Epithelial cell of umbilical artery (primary cell): ENCODE measurements at places on chromosomes 2 and 18. TPM values are rescaled to one million over a fixed set of nuclear protein-coding genes. Genes with fewer than 3 reads are reported as not detected.

Gene C18orf63
- not detected in 2 replicates for total RNA-seq

Gene NFE2L2
- total RNA-seq, result 31.8 and 42.7 TPM in 2 replicates

Gene PLCD4
- 0.97 and 2.1 TPM in 2 replicates for total RNA-seq

Gene DSC2
- total RNA-seq, result under 0.01 and 0.32 TPM in 2 replicates

Gene AKAIN1
- not detected in 2 replicates for total RNA-seq

Gene SLC40A1
- 4.5 and 12.9 TPM in 2 replicates for total RNA-seq

Gene ATG16L1
- total RNA-seq, result 34.1 and 49.5 TPM in 2 replicates

Gene CD8B2
- not detected in 2 replicates for total RNA-seq

Gene ITGA4
- total RNA-seq, result 4.5 and 5.6 TPM in 2 replicates

Gene DLGAP1
- not detected in 2 replicates for total RNA-seq

Gene HOXD13
- under 0.01 TPM in 1 of 2 replicates, not detected in the other for total RNA-seq

Gene SAG
- under 0.01 TPM in 1 of 2 replicates, not detected in the other for total RNA-seq

Gene STARD7
- 142 and 196 TPM in 2 replicates for total RNA-seq

Gene RSAD2
- total RNA-seq, result 4.2 and 99.7 TPM in 2 replicates
